ENCODE measurements at places on chromosomes 16 and 17.
A peak's percentile ranks its signal among the peaks of the same experiment; 100 is the strongest.

- DNase-seq: no peak
Measured at GRCh38 chr16:74605746-74606520, 981 bp downstream of the GLG1 start.

DNA sequence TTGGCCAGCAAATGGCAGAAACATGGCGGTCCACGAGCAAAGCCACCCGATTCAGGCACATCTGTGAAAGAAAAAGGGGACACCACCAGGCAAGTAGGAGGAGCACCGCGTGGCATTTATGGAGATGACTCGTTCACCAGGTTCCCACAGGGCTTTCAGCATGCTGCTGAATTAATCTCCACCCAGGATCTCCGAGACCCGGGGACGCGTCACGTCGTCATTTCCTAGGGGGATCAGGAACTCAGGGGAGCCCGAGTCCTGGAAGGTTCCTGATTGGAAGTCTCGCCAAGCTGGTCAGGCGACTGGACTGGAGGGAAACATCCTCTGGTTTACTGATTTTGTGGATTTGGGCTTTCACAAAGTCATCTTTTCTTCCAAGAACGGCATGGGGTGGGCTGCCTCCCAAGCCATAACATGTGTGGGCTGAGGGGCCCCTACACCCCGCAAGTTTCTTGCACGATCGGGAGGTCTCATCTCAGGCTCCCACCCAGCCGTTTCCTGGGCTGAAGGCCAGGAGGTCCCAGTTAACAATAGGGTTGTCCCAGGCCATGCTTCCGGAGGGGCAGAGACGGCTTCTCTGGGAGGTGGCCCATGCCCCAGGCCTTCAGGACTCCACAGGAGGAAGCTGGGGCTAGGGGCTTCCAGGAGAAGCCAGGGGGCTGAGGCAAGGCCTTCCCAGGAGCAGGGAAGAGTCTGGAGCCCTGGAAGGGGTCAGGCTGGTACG is 645 bp downstream of the DNAH17 start:
- DNase-seq: no peak

- DNase-seq: no peak
Measured at GRCh38 chr16:48498769-48499631, 111.0 kb downstream of the N4BP1 start.

DNA sequence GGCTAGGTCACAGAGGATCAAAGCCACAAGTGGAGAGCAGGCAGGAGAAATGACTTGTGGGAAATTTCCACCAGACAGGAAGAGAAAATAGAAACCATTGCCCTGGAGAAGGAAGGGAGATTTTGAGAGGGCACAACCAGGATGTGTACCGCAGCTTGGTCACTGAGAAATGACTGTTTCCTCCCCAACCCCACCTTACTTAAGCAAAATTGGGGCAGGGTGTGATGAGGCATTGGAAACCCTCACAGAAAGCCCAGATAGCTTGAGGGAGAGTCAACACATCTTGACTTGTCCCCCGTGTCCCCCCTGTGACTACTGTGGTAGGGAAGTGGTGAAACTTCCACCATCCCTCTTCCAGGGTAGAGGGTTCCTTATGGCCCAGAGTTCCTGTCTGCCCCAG is 113.5 kb upstream of the FAM20A start:
- DNase-seq: no peak

GRCh38 chr17:2042390-2042847 is 597 bp downstream of the OVCA2 start:
- no peak for DNase-seq

- no peak for DNase-seq
Measured at GRCh38 chr16:82062645-82063058, 27.6 kb downstream of the HSD17B2 start.

DNA sequence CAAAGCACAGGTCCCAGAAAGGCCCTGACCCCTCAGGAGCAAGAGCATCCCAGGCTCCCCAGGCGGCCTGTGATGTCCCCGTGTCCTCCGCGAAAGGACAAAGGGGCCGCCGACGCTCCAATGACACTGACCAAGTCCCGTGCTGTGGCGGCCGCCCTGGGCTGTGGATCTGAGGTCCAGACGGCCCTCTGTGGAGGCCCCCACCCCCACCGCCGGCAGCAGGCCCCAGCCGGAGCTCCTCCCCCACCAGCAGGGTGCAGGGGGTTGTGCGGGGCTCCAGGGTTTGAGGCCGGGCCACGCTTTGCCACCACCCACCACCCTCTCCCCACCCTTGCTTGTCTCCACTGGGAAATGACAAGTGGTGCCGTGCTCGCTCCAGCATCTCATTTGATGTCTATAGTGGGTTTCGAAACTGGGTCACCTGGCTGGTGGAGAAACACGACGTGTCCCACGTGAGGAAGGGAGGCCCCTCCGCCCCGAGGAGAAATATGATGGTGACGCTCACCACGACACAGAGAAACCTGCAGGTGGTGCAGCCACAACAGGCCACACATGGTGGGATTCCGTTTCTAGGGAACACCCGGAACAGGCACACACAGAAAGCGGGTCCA is 31.2 kb upstream of the ZNF469 start:
- peak; percentile 33 for DNase-seq

DNA sequence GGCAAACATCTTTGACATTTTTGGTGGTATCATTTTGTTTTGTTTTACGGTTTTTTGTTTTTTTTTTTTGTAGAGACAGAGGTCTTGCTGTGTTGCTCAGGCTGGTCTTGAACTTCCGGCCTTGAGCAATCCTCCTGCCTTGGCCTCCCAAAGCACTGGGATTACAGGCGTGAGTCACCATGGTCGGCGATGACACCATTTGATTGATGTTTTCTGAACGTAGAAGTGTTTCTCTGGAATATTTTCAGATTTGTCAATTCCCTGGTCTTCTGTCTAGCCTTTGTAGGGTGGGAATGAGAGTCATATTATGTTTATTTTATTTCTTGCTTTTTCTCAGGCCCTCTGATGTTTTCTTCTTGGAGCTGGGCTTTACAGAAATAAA is 32.2 kb upstream of the BRD7 start:
- no peak for DNase-seq

DNA sequence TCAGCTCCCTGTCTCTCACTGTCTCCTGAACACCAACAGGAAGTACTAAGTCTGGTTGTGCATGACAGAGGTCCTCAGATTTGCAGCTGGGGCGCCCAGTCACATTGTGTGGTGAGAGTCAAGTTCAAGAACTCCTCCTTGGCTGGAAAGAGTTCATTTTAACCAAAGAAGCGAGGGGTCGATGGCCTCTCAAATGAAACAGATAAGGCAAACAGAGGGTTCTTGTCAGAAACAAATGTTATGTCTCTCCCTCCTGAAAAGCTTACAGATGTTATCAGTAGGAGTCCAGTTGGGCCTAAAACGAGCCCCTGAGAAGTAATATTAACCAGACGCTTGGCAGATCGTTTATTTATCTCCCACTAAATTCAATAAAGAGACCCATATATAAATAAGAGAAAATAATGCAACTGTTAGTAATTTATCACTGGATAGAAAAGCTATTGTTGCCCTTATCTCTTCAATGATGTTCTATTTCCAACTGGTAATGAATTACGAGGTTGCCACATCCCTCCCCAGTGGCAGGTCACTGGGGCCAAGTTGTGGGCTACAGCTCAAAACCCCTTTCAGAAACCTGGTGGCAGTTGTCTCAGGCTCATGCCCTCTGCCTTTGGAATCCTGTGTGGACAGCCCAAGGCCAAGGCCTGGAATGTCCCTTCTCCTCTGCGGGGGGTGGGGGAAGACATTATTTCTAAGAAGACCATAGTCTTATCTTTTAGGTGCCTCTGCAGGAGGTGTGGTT is 307.5 kb upstream of the DYNLRB2 start:
- no peak for DNase-seq

DNA sequence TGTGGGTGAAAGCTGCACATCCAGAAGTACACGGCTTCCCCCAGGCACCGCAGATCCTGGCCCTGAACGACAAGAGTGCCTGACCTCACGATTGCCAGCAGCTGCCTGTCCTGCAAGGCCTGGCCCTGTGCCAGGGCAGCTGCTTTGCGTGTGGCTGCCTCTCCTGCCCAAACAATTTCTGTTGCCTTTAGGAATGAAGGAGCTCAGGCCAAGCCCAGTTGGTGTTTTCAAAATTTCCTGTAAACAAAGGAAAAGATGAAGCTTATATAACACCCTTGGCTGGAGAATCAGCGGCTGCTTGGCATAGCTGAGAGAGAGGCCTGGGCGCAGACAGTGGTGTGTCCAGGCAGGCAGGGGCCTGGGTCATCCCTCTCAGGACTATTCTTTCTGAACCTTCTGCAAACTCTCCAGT is 11.7 kb upstream of the SLC47A2 start:
- peak; percentile 95 for DNase-seq

DNA sequence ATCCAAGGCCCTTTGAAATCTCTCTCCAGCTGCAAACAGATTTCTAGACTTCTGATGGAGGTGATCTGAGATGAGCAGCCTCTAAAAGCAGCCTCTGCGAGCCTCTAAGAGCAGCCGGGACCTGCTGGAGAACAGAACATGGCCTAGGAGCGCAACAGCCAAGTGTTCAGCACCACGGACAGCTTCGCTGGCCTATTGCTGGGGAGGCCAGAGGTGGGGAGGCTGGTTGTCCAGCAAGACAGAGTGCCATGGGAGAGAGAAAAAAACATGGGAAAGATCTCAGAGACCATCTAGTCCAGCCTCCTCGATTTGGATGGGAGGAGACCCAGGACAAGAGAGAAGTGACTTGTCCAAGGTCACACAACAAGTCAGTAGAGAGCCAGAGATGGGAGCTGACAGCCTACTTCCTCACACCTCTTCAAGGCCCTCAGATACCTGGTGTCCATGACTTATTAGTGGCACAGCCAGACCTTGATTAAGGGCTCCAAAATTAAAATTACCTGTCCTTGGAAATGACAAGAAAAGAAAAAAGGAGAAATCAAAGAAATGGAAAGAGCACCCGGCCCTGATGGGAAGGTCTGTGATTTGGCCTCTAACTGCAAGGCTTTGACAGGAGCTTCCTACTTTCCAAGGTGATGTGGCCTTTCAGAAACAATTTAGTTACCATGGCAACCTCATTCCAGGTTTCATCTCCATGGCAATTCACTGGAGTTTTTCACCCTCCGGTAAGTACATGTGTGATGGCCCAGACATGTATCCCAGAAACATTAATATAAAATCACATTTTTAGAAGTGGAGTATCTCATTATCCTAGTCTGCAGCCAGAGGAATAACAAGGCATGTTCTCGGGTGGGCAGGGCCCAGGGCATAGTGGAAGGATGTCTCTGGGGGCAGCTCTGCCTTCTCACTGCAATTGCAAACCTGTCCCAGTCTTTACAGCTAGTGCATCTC is 14.5 kb downstream of the RPRML start:
- DNase-seq: no peak

DNA sequence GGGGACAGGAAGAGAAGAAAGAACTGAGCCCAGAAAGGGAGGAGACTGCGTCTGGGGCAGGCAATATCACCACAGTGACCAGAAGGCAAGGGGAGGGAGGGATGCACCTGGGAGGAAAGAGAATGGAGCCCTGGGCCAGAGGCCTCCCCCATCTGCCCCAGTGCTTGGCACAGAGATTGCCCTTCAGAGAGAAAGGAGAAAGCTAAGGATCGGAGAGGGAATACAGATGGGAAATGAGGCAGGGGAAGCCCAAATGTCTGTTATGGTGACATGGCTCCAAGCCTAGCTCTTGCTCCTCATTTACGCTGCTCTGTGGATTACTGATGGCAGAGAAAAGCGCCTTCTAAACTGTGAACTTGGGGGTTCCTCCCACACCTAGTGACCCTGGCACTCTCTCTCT is 47.2 kb downstream of the PIPOX start:
- DNase-seq: no peak

DNA sequence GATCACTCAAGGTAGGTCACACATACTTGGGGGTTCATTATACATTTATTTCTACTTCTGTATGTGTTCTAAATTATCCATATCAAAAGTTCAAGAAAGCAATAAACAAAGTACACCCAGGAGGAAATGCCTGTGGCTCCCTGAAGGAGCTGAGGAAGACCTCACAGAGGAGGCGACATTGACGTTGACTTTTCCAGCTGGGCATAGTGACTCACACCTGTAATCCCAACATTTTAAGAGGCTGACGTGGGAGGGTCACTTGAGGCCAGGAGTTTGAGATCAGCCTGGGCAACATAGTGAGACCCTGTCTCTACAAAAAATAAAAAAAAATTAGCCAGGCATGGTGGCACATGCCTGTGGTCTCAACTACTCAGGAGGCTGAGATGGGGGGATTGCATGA is 16.3 kb downstream of the ITGAD start:
- no peak for DNase-seq

- DNase-seq: no peak
Measured at GRCh38 chr16:6493555-6493954, 839.1 kb upstream of the RBFOX1 start.

DNA sequence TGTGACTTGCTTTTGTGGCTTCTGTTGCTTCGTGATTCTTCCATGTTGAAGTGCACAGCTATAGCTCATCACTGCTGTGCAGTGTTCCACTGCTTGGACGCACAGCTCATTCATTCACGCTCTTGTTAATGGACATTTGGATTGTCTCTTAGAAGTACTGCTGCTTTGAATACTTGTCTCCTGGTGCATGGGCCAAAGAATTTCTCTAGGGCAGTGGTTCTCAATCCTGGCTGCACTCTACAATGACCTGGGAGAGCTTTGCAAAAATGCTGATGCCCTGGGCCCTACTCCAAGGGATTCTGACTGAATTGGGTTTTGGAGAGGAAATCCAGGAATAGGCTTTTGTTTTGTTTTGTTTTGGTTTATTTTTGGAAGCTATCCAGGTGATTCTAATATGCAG is 20.0 kb downstream of the CCL17 start:
- no peak for DNase-seq

- DNase-seq: no peak
Measured at GRCh38 chr16:49150341-49150740, 131.3 kb downstream of the CBLN1 start.

DNA sequence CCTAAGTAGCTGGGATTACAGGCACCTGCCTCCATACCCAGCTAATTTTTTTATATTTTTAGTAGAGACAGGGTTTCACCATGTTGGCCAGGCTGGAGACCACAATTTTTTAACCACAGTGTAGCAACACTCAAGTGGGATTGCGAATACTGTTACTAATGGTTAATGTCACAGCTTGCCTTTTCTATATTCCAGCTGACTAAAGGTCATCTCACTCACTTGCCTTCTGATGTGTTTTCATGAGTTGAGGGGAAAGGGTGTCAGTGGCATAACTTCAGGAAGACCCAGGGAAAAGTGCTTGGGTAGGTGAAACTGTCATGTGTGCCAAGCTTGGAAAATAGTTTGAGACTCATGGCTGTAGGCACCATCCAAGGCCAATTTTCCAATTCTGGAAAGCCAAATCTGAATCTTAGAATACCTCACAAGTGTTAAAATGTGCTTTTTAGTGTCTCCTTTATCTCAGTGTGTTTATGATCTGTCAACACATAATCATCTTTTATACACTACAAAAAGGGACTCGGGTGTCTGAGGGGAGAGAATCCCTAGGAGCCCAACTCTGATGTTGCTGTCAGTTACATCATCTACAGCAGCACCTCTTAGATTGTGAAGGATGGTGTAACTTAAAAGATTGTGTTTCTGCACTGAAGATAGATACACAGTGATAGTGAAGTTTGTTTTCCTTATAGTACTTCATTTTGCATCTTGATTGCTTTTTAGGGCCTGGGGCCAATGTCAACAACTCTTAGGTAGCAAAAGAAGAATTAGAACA is 27.1 kb downstream of the OGFOD1 start:
- no peak for DNase-seq
